Right kidney (tissue), 9 donors: ENCODE measurements at places on chromosomes 4 and X.

GRCh38 chr4:102503301-102503746, 2.2 kb downstream of the NFKB1 start:
- peak; percentile 28 for DNase-seq

DNA sequence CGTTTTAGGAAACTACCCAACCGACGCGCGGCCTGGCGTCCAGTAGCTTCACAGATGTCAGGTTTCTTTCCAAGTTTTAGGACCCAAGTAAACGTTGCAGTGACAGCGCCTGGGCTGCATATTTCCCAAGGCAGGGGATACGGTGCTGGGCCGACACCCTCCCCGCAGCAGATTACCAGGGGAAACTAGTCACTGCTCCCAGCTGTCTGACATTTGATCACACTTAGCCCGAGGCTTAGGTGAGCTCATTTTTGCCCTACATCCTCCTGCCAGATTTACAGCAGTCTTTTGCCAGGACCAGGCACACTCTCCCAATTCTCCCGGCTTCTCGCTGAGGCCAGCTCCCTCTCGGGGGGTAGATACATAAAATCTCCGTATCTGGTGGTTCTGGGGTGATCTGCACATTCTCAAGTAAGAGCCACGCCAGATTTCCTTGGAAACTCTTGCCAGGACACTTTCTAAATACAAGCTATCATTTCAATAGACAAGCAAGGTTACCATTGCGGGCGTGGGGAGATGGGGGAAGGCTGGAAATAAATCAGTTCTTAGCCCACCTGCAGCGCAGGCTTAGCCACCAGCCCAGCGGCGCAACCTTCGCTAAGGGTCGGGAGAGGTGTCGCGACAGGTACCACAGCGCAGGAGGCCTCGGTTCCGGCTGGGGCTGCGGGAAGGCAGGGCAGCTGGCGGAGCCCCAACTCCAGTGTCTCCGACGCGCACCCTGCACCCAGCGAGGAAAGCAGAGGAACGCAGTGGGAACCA, 2.5 kb upstream of the SOX3 start:
- peak; percentile 9 for DNase-seq

DNA sequence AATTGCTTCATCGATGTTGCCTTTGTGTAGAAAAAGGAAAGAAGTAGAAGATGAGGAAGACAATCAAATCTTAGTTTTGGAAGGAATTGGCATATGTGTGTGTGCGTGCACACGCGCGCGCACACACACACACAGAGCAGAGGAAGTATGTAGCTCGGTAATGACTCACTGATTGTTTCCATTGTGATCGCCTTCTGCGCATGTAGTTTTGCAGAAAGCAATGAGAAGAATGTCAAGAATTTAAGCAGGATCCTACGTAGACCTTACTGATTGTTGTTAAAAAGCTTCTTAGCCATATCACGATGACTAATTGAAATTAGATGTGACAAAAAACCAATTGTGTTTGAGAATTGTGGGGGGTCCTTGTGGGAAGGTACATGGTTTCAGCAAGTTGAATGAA, 12.8 kb upstream of the LIMCH1 start:
- no peak for DNase-seq

DNA sequence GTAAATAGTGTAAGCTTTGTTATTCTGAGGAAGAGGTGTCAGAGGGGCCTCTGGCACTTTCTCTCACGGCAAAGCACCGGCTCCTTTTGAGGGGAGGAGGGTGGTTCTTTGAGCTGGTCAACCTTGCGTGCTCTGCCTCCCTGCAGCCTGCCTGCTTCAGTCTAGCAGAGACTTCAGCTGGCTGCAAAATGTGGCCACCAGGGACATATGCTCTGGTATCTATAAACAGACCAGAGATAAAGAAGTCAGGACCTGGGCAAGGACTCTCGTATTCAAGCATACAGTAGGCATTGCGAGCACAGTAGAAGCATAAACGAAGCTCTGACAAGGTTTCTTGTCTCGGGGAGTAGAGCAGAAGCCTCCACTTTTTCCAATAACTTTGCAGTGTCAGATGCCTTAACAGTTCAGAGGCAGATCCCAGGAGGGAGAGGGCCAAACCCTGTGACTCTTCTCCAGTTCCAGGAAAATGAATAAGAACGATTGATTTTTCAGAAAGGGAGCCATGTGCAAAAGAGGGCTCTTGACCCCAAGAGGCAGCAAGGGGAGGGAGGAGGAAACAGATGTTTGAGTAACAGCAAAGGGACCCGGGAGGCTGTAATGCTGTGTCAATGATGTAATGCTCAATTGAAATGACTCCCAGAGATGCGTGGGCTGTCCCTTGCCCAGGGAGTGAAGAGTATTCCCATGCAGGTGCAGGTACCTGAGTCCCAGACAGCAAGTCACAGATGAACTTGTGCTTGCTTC, 57.9 kb upstream of the TEX13D start:
- DNase-seq: no peak

GRCh38 chr4:180682776-180683175, 1560.4 kb upstream of the TENM3 start:
- DNase-seq: no peak

GRCh38 chr4:65999518-65999871, 329.2 kb upstream of the EPHA5 start:
- DNase-seq: no peak

DNA sequence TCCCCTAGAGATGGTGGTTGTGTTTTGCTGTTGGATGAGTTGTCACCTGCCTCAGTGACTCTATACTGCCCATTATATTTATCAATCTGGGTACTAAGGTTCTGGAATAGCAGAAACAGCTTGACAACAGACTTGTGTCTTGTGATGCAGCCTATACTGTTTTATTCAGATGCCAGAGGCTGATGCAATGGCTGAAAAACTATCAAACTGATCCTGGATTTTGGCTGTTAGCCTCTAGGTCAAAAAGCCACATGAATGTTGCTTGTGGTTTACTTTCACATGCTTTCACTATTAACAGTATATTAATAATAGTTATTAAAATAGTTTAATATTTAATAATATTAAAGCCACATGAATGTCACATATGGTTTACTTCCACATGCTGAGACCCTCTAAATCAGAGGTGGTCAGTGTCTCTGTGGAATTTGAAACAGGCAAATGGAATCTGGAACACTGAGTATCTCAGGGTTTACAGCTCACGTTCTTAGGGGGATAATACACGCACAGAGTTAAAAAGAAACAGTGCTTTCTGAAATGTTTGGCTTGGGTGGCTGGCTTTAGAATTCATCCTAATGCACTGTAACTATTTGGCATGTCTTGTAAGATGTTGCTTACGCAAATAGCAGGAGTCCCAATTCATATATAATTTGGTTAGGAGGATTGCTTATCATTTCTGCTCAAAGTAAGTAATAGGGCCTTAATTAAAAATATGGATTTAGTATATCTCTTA, 82.5 kb upstream of the LCORL start:
- no peak for DNase-seq

GRCh38 chr4:612052-612748, 13.2 kb upstream of the PDE6B start:
- no peak for DNase-seq

DNA sequence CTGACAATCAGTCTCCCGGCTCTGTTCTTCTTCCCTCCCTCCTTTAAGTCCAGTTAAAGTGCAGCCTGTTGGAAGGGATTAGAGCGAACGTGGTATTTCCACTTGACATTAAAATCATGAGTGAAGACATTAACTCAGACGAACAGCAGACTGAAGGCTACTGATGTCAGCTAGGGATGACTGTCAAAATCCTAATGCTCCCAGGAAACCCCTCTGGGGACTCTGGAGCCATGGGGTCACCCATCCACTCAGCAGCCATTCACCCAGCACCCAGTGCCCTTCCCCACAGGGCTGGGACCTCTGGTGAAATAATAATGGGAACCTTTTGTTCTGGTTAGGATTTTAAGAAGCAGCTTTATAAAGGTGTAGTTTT, 113.9 kb downstream of the DRD5 start:
- DNase-seq: no peak

GRCh38 chrX:153927922-153928760, 2.1 kb upstream of the ARHGAP4 start:
- DNase-seq: peak; percentile 80

DNA sequence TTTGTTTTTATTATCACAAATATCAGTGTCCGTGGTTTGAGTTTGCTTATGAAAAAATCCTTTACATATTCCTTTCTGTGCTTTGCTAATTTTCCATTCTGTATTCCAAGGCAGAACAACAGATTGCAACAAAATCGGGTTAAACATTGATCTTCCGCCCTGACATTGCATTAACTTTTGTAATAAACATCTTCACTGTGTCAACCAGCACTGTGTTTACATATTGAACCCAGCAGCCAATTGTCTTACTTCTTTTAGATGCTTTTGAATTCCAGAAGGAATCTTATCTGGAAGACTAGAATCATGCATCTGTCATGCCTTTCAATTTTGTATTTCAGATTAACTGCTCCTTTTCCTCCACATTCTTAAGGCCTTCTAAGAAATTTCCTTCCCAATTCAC, 147.8 kb upstream of the CXXC4 start:
- no peak for DNase-seq

DNA sequence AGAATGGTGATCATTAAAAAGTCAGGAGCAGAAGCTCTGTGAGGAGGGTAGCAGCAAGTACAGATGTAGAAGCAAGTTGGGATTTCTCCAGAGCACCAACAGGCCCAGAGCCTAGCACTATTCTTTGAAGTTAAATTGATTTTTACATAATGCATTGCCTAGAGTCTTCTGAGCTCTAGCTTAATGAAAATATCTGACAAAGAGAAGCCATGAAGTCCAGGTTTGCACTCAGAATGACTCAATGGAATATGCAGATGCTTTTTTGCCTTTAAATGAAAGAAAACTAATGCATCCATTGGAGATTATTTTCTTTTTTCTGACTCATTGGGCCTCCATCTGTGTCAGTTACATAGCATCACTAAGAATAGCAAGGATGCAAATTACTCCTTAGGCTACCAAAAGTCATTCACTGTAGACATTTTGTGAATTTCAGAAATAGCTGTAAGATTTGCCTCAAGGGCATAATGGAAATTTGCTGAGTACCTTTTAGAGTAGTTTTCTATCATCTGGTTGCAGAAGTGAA, 91.0 kb downstream of the EDA2R start:
- DNase-seq: no peak
